Left renal pelvis (tissue), 4 donors: ENCODE measurements at places on chromosomes 6 and 20. TPM values are rescaled to one million over a fixed set of nuclear protein-coding genes. Genes with fewer than 3 reads are reported as not detected.
A peak's percentile ranks its signal among the peaks of the same experiment; 100 is the strongest.

Gene BANF2
- polyA plus RNA-seq: not detected

Gene LHFPL5
- polyA plus RNA-seq: 0.24 TPM

Gene SMPD2
- polyA plus RNA-seq: 6.6 TPM

Gene ZSWIM1
- 11.1 TPM for polyA plus RNA-seq

Gene C6orf141
- 0.37 TPM for polyA plus RNA-seq

Gene CST7
- polyA plus RNA-seq: 0.19 TPM

Gene ZBTB46
- 21.4 TPM for polyA plus RNA-seq

DNA sequence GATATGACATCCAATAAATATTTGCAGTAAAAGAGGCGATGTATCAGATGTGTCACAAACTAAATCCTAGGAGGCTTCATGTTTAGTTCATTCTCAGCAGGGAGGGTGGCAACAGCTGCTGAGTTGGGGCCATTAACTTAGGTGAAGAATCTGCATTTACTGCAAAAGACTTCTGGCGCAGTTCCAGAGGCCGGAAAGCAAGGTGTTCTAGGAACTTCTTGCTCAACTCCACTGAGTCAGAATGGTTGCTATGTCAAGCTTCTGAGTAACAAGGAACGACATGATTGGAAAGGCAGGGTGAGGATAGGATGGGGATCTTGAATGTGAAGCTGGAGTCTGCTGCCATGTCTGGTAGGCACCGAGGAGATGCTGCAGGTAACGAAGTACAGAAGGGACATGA lies 11.7 kb downstream of the ADNP start:
- DNase-seq: no peak

GRCh38 chr6:135667691-135668455 lies 170.3 kb upstream of the AHI1 start:
- no peak for DNase-seq

GRCh38 chr20:8067082-8067481 lies 47.5 kb upstream of the TMX4 start:
- no peak for DNase-seq

- DNase-seq: no peak
These were observed 121.4 kb downstream of the ZMYND8 start for GRCh38 chr20:47235111-47235510.

GRCh38 chr6:15507221-15507620 lies 155.6 kb downstream of the DTNBP1 start:
- DNase-seq: no peak

GRCh38 chr6:128370072-128370471 lies 150.3 kb downstream of the PTPRK start:
- no peak for DNase-seq

GRCh38 chr6:105695461-105695860 lies 292.6 kb upstream of the PREP start:
- no peak for DNase-seq

DNA sequence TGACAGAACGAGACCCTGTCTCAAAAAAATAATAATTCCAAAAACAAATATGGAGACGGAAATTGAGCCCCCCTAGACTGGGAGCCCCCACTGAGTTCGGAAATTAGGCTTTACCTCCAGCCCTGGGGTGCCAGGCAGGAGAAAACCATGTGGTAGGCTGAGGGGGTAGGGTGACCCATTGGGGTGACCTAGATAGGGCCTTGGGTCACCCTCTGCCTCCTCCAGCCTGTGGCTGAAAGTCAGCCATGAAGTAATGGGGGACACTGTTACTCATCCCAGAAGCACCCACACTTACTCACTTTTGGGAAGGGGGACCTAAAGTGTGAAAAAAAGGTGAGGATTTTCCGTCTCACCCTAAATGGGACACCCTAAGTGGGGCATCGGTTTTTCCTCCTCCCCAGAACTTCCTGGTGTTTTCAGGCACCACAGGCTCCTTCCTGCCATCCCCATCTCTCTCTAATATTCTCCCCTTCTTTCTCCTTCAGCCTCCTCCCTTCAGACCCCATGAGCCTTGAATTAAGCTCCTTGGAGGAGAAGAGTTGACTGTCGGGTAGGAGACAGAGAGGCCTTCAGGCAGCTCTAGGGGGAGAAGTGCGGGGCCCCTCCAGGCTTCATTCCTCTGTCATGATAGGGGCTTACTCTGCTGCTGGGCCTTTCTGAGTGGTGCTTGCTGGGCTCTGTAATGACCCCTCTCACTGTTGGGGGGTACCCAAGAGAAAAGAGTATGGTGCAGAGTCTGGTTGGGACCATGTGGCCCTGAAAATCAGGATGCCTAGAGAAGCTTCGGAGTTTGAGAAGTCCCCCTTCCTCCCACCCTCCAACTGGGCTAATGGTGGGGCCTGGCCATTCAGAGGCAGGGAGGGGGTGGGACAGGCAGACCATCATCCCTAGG lies 2.4 kb downstream of the LTB start:
- no peak for DNase-seq

GRCh38 chr6:163469459-163469985 lies 55.0 kb downstream of the QKI start:
- no peak for DNase-seq

DNA sequence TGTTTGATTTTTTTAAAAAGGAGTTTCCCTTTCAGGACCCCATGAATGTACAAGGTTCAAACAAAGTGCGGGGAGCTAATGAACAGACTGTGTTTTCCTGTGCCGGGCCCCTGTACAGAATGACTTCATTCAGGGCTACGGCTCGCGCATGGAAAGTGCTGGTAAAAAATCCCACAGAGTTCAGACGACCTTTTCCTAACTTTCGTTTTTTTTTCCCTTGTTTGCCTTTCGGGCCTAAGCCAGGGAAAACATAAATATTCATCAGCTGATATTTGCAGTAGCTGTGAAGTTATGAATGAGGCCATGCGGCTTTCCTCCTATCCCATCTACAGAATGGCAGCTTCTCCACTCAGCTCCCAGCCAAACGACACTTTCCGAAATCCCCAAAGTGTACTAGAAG lies 74.0 kb downstream of the HAO1 start:
- DNase-seq: no peak

DNA sequence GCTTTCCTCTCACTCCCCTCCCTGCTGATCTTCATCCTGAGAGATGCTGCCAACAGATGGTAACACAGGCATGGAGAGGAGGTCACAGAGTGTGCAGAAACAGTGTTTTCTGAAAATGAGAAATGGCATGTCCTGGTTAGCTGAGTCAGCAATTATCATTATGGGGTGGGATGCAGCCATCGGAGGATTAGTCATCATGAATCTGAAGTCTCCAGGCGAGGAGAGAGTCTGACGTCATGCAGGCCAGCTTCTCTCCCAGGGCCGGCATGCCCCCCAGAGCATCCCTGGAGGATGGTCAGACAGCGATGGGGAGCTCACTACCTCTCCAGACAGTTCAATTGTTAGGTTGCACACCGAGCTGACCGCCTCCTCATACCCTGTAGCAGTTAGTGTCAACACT lies 4.7 kb upstream of the GTSF1L start:
- no peak for DNase-seq

DNA sequence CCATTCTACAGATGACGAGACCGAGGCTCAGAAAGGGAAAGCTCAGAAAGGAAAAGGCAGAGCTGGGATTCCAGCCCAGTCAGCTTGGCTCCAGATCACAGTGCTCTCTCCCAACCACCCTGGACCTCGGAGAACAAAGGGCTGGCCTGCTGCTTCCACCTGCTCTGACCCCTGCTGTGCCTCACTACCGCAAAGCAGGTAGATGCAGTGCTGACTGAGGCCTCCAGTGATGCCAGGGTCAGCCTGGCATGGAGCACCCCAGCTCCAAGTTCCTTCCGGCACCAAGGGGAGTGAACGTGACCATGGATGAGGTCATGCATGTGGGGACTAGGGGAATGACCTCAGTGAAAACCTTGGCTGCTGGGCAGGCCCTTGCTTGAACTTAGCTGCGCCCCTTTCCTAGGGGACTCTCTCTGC lies 20.7 kb upstream of the TLDC2 start:
- DNase-seq: no peak

GRCh38 chr6:143741480-143741879 lies 63.7 kb downstream of the PHACTR2 start:
- DNase-seq: no peak

- DNase-seq: no peak
These were observed 3.8 kb downstream of the IL17A start for GRCh38 chr6:52189974-52190373.

GRCh38 chr6:31317036-31317435 lies 39.9 kb downstream of the HLA-B start:
- no peak for DNase-seq

- DNase-seq: no peak
These were observed 48.1 kb downstream of the CTCFL start for GRCh38 chr20:57476641-57477461.

DNA sequence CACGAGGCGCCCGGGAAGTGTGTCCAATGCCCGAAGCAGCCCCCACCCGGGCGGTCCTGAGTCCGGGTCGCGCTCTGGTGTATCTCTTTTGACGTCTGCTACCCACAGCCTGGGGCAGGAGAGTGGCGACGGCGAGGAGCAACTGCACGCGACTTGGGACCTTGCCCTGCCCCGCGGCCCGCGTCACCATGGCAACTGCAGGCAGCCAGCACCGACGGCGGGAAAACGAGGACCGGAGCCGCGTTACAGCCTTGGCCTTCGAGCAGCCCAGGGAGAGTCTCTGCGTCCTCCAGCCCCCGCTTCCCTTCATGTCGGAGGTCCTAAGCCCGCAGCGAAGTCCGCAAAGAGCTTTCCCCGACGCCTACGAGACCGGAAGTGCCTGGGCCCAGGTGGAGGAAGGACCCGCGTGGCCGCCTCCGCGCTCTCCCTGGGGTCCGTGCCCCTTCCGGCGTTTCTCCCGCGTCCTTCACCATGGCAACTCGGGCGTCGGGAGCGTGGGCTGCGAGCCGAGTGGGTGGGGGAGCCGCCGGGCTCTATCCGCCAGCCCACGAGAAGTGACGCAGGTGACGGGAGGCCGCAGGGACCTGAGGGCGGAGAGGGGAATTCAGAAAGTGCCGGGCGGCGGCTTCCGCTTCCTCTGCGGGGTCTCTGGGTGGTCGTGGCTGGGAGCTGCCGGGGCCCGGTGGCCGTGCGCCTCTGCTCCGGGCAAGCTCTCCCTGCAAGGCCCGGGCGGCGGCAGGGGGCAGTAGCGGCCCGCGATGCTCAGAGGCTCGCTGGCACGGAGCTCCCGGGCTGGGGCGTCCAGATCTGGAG lies 88.6 kb upstream of the TGM3 start:
- DNase-seq: peak; percentile 46

GRCh38 chr20:10357974-10358373 lies 76.0 kb downstream of the MKKS start:
- DNase-seq: no peak

DNA sequence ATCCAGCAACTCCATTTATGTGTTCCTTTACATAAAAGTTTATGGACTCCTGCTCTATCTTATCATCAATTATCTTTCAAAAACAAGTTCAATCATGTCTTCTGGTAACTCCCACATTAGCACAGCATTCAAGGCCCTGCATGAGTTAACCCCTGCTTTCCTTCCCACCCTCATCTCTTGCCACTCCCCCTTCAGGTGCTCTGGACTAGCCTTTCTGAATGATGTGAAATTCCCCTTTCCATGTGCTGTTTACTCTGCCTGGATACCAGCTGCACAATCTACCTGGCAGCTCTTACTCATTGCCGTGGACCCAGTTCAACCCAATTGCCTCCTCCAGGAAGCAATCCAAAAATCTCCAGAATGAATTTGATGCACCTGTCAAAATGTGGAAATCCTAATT lies 11.9 kb downstream of the ADGRF4 start:
- no peak for DNase-seq

- no peak for DNase-seq
These were observed 7.1 kb downstream of the RBM38 start for GRCh38 chr20:57398231-57398821.
